Sciatic nerve (tissue), 2 donors: ENCODE measurements at places on chromosomes 5 and 9. TPM values are rescaled to one million over a fixed set of nuclear protein-coding genes. Genes with fewer than 3 reads are reported as not detected.

MARVELD2 gene
- total RNA-seq = 3.6 TPM

IL13 gene
- total RNA-seq = not detected

TEX48 gene
- not detected for total RNA-seq

LNPEP gene
- total RNA-seq = 43.1 TPM

FAM151B gene
- 3.9 TPM for total RNA-seq

DNA sequence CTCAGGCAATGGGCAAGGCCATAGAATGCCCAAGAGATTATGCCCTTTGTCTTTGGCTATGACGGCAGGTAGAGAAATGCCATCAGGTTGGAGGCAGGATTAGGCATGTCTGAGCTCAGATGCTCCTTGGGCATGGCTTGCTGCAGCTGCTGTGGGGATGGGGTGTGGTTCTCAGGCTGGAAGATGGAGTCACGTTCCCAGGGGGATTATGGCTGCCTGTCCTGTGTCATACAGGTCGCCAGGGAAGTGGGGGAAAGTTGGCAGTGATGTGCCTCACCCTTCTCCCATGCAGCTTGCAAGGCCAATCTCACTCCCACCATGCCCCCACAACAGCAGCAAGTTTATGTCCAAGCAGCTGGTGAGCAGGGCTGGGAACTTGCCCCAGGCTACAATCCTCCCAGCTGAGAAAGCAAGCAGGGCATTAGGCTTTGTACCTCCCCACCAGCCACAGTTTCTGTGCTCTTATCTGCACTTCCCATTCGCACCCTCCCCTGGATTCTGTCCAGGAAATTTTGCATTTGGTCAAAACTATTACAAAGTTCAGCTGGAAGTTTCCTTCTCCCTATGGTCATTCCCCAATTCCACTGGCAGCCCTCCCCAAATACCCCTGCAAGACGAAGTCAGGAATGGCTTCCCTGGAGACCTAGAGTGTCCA, 1788.0 kb upstream of the NUDT12 start:
- DNase-seq = no peak

NUTM2F gene
- total RNA-seq = not detected
